ENCODE measurements at places on chromosomes 7 and 10. TPM values are rescaled to one million over a fixed set of nuclear protein-coding genes. Genes with fewer than 3 reads are reported as not detected.

TCTN3 gene
- 27.1 TPM for total RNA-seq

PAPSS2 gene
- total RNA-seq, result 75.8 TPM

AKR1D1 gene
- not detected for total RNA-seq

JCAD gene
- total RNA-seq, result 71.4 TPM

STOX1 gene
- total RNA-seq, result 16.0 TPM

ACSM6 gene
- not detected for total RNA-seq

HOXA1 gene
- total RNA-seq, result 0.84 TPM
